ENCODE measurements at places on chromosomes 12 and 14.
A peak's percentile ranks its signal among the peaks of the same experiment; 100 is the strongest.

- DNase-seq: no peak
Observed at GRCh38 chr12:93453633-93454032, 11.9 kb upstream of the UBE2N start.

DNA sequence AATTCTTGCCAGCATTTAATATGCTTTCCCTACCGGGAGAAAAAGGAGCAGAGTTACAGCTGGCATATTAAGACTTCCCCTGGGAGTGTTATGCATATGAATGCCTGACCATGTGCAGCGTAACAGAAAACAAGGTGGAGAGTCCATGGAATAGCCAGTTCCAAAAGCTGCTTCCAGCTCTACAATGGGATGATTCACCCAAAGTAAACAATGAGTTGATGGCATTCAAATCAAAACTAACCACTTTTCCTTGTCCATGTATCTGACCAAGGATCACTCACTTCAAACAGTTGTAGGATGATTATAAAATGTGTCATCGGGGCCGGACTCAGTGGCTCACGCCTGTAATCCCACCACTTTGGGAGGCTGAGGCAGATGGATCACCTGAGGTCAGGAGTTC, 48.1 kb upstream of the BICDL1 start:
- DNase-seq: no peak

GRCh38 chr14:68566075-68566474, 226.8 kb downstream of the ZFP36L1 start:
- DNase-seq: no peak

DNA sequence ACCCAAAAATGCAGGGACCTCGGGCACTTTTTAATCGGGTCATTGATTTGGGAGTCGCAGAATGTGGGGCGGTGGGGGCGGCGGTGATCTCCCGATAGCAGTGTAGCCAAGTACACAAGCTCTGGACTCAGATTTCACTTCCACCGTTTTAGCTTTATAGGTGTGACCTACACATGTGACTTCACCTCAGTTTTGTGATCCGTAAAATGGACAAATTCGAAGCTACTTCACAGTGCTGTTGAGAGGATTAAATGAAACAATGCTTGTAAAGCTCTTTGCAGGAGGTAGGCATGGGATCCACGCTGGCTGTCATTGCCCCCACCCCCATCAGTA, 478 bp downstream of the RITA1 start:
- DNase-seq: no peak

- DNase-seq: no peak
Observed at GRCh38 chr12:59820594-59821011, 224.8 kb downstream of the SLC16A7 start.

DNA sequence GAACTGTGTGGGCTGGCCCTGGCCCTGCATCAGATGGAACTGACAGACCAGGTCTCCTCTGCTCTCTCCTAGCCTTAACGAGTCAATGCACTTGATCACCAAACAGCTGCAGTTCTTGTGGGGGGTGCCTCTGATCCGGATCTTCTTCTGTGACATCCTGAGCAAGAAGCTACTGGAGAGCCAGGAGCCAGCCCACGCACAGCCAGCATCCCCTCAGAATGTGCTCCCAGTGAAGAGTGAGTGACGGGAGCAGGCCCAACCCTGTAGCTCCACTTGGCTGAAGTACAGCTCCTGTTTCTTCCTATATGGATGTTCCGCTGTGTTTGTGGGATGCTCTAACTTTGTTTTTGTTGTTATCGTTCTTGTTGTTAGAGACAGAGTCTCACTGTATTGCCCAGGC, 23.9 kb downstream of the UBE3B start:
- DNase-seq: no peak

GRCh38 chr14:33629792-33630191, 321.1 kb downstream of the EGLN3 start:
- no peak for DNase-seq

- peak; percentile 58 for DNase-seq
Observed at GRCh38 chr12:92702754-92703679, at the start of gene PLEKHG7. Gene PLEKHG7 (plus strand): TSS chr12:92702989. CDS start chr12:92706632, 3,643 bp downstream.

- DNase-seq: no peak
Observed at GRCh38 chr14:51019089-51019488, 74.8 kb upstream of the PYGL start.

- peak; percentile 55 for DNase-seq
Observed at GRCh38 chr12:44875954-44876543, at the start of gene NELL2. Gene NELL2 (minus strand): TSS chr12:44876315. CDS start chr12:44875869, 446 bp downstream.

DNA sequence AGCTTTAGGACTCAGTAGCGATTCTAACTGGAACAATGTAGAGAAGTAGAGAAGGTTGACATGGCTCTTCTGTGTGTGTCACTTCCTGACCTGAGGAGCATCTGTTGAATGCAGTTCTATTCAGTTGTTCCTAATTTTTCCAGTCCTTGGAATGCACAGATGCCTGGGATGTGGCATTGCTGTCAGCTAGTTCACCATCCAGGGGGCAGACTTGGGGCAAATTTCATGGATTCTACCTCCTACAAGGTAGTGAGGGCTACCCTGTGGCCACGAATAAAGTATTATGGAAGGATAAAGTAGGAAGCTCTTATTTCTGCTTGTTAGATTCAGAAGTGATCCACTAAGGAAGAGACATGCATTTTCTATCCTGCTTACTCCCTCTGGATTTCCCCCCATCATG, 74.4 kb upstream of the GPATCH2L start:
- no peak for DNase-seq

GRCh38 chr12:74770552-74770951, 232.9 kb downstream of the ATXN7L3B start:
- DNase-seq: no peak

- DNase-seq: peak; percentile 49
Observed at GRCh38 chr12:64390275-64390851, at the start of gene C12orf56. Gene C12orf56 (minus strand): TSS chr12:64390758. CDS start chr12:64390565, 193 bp downstream.

- DNase-seq: no peak
Observed at GRCh38 chr12:115872212-115872611, 405.3 kb downstream of the MED13L start.

GRCh38 chr12:58487678-58488161, 432.6 kb downstream of the LRIG3 start:
- no peak for DNase-seq

DNA sequence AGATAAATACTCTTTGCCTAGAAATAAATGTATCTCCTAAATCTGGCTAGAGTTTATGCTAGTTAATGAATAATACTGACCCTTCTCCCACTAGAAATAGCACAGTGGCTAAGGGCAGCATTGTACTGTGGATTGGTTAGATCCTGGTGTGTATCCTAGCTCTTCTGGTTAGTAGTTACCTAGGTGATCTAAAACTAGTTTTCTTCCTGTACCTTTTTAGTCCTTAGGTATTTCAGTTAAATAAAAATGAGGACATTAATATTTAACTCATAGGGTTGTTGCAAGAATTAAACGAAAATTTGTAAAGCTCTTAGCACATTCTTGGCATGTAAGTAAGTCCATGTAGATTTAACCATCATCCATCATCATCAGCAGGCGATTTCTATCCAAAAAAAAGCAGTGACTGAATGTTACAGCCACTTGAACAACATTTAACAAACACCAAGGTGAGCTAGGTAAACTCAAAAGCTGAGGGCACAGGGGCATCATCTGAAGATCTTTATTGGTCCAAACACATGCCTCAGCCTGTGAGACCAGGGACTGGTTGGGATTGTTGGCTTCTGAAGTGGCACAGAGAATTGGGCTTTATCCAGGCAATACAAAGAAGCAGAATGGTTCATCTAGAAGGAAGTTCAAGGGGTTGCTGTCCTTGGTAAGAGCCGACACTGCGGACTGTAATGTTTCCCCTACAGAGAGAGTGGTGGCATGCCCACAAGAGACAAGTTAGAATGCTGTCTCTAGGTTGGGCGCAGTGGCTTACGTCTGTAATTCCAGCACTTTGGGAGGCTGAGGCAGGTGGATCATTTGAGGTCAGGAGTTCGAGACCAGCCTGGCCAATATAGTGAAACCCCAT, 100.8 kb downstream of the GAS2L3 start:
- no peak for DNase-seq
